CD8-positive, alpha-beta memory T cell (primary cell): ENCODE measurements at places on chromosomes 11 and 22.

DNA sequence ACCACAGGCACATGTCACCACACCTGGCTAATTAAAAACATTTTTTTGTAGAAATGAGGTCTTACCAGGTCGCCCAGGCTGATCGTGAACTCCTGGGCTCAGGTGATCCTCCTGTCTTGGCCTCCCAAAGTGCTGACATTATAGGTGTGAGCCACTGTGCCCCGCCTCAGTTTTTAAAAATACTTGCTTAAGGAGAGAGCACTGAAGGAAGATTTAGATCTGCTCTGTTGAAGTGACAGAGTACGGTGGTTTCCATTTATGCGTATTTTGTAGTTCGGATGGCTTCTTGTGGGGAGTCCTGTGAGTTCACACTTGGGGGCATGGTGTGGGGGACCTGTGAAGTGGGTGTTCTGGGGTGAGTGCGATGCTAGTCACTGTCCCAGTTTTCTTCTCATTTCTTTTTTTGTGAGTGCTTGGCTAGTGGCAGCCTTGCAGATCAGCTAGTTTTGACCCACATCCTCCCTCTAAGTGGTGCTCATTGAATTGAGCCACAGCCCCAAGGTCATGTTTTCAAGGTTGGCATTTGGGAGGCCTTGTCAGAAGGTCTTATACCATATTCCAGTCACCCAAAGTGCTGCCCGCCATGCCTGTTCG, 31.5 kb downstream of the PTPRJ start:
- DNase-seq: peak; percentile 69

DNA sequence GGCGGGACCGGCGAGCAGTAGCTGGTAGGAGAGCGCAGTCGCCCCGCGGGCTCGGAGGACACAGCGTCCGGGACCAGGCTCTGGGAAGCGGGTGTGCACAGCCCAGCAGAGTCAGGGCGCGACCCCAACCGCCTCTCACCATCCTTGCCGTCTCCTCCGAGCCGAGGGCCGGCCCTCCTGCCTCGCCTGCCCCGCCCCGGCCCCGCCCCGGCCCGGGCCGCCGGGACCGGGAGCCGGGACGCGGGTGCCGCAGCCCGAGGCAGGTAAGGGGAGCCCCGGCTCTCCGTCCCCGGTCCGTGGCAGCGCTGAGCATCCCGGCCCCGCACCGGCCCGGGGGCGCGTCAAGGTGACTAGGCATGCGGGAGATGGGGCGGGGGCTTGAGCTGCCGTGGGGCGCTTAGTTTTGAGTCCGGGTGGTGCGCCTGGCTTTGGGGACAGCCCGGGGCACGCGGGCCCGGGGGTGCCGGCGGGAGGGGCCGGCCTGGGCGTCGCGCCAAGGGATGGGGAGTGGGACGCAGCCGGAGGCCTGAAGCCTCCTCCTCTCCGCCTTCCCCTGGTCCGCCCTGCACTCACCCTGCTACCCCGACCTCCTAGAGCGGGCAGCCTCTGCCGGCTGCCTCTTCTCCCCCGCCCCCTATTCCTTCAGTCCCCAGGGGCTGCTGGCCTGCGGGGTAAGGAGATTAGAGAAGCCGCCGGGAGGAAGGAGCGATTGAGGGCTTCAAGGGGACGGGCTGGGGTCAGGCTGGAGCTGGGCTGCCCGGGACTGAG, at the start of gene ABCG4:
Gene ABCG4, plus strand, starts transcription at position 35 of the 768 bp plus-strand sequence. CDS start 914 bp downstream, outside the sequence.
- no peak for DNase-seq

DNA sequence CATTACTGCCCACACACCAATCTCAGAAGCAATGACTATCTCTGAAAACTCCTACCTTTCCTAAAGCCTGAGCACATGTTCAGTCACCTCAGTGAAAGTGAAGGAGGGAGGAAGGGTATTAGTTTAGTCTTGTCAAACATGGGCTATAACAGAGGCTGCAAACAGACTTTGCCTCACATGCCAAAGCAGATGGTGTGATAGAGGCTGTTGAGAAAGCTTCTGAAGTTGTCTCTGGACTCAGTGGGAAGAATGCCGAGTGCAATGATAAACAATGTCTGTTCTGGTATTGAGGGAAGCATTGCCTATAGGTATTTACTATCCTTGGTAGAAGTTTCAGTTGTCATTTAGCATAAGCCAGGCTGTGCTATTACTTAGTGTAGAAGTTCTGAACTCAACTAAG, 314.5 kb upstream of the CCDC90B start:
- DNase-seq: no peak

GRCh38 chr22:32076761-32077084, 33.7 kb downstream of the SLC5A1 start:
- DNase-seq: no peak

GRCh38 chr11:820655-821511, 2.2 kb downstream of the PNPLA2 start:
- DNase-seq: no peak

GRCh38 chr22:44594951-44595350, 96.9 kb upstream of the RTL6 start:
- DNase-seq: no peak

GRCh38 chr11:118263695-118264568, at the start of gene MPZL2:
Gene MPZL2, minus strand, starts transcription at chr11:118264297. Its CDS starts 144 bp downstream, at chr11:118264153.
- DNase-seq: peak; percentile 39

DNA sequence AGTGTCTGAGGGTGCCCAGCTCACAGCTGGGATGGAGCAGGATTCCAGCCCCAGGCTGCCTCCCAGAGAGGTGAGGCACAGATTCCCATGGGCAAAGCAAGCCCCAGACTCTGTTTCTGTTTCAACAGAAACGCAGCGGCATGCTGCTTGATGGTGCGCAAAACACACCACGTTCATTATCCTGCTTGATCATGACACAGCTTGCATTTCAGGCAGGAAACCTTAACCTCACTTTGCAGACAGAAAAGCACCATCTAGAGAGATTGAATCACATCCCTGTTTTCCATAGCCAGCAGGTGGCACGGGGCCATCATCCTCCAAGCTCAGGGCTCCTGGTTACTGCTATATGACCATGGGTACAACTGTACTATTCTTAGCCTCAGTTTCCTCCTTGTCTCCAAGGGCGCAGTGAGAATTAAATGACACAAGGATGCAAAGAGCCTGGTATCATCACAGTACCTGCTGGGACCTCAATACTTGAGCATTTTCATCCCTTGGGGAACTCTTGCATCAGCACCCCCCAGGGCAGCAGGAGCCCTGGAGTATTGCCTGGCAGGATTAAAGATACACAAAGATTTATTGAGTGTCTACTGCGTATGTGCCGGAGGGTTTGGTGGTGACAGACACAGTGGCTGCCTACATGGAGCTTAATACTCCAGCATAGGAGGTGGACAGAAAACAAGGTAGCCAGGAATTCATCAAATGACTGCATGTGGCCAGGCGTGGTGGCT, 110.0 kb downstream of the TP53I11 start:
- DNase-seq: no peak

- no peak for DNase-seq
These were observed 45.1 kb upstream of the PAX6 start for GRCh38 chr11:31856248-31856647.

DNA sequence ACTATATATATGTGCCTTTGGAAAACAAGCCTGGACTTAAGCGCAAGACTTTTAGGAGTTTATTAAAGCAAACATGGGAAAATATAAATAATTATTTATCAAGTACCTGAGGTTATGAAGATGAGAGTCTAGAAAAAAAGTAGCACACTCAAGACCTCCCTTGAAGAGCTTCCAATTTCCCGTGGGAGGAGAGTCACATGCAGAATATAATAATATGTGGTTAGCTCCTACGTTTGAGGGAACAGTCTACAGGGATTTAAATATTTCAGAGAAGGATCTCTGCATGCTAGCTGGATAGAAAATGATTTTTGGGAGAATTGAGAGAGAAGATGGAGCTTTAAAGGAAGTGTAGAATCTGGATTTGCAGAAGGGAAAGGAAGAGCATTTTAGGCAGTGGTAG, 183.8 kb downstream of the SWAP70 start:
- DNase-seq: no peak

DNA sequence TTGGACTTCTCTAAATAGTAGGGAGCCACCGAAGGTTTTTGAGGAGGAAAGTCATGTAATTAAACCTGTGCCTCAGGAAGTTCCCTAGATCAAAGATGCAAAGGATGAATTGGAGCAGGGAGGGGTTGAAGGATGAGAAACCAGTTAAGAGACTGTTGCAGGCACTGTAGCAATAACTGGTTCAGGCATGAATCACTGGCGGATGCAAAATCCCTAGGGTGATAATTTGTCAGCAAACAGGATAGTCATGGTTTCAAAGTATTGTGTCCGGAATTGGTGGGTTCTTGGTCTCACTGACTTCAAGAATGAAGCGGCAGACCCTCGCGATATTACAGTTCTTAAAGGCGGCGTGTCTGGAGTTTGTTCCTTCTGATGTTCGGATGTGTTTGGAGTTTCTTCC, 19.9 kb downstream of the TRIOBP start:
- no peak for DNase-seq

DNA sequence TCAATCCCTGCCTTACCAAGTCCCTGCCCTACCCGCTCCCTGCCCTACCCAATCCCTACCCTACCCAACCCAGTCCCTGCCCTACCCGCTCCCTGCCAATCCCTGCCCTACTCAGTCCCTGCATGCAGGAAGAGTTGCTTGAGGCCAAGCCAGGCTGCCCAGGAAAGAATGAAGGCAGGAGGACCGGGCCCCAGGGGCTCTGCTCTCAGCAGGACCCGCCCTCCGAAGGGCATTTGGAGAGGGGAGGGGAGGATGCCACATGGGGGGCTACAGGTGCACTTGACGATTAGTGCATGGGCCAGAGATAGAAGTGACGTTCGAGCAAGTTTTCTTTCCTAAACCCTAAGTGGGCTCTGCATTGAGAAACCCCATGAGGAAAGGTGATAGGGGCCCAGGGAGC, 581.2 kb downstream of the TBC1D22A start:
- no peak for DNase-seq

DNA sequence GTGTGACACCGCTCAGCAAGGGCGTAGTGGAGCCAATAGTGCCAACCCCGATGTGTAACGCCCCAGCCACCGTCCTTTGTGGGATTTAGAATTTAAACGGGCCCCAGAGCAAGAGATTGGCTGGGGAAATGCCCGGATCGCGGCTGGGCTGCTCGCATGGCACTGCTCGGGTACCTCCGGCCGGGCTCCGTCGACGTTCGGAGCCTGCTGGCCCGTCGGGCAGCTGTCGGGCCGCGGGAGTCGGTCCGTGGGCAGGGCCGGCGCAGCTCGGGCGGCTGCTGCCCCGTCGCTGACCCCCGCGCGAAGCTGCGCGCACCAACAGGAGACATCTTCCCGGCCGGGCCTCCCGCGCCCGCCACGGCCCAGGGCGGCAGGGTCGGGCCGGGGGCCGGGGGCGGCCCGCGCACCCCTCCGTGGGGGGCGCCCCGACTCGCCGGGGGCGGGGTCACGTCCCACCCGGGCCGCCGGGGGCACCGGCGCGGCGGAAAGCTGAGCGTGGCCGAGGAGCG, 1.3 kb upstream of the KDM2A start:
- DNase-seq: peak; percentile 46

- DNase-seq: no peak
These were observed 188.8 kb upstream of the CADM1 start for GRCh38 chr11:115693002-115693401.

GRCh38 chr11:8911029-8911823, at the start of gene AKIP1:
Gene AKIP1, plus strand, starts transcription at chr11:8911189. Its CDS starts 261 bp downstream, at chr11:8911450.
- DNase-seq: peak; percentile 80

- DNase-seq: no peak
These were observed 14.5 kb downstream of the ROBO3 start for GRCh38 chr11:124879493-124880289.

DNA sequence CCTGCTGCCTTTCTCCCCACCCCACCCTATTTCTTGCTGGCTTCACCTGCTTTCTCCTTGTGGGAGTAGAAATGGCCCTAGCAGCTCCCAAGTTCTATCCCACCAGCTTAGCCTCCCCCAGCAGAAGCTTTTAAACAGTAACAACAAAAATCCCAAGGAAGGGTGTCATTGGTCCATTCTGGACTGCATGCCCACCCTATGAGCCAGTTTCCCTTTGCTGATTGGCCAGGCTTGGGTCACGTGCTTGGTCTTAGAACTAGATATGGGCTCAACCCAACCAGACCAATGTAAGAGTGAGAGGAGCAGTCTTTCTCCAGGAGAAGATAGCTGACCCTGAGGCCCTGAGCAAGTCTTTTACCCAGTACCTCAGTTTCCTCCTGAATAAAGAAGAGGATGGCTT, 2.3 kb downstream of the MTFP1 start:
- no peak for DNase-seq

DNA sequence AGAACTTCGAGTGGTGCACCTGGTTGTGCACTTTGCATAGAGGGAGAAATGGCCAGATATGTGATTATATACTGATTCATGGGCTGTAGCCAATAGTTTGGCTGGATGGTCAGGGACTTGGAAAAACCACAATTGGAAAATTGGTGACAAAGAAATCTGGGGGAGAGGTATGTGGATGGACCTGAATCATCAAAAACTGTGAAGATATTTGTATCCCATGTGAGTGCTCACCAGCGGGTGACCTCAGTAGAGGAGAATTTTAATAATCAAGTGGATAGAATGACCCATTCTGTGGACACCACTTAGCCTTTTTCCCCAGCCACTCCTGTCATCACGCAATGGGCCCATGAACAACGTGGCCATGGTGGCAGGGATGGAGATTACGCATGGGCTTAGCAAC, 48.0 kb upstream of the NARS2 start:
- DNase-seq: no peak

DNA sequence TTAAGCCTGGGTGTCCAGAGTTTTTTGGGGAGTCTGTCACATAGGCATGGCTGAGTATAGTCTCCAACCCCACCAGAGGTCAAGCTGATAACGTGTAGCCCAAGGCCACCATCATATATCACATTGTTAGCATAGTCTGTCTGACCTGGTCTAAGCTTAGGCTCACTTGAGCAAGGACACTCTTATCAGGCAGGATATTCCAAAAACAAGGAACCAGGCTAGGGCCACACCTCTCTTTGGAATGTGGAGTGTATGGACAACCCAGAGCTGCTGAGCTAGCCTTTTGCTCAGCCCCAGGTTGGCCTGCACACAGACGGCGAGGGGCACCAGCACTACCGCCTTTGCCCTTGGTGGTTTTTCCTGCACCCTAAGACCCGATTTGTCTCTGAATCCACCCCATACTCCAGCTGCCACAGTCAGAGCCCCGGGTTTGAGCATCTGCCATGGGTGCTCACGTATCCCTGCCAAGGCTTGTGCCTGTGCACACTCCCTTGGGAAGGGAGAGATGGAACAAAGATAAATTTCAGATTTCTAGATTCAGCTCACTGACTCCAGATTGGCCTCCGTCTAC, 7.2 kb downstream of the SNAP29 start:
- DNase-seq: no peak

DNA sequence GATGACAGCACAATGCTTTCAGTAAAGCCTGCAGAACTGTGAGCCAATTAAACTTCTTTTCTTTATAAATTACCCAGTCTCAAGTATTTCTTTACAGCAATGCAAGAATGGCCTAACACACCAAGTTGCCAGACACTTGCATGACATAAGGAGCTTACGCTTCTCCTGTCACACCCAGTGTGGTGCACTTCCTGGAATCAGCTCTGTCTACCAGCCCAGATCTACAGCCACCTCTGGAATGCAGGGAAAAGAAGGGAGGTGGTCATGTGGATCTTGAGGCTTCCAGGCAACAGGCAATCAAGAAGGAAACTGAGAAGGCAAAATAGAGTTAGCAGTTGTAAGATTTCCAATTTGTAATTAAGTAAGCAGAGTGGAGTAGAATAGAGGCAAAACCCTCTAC, 37.4 kb upstream of the SESN3 start:
- no peak for DNase-seq

DNA sequence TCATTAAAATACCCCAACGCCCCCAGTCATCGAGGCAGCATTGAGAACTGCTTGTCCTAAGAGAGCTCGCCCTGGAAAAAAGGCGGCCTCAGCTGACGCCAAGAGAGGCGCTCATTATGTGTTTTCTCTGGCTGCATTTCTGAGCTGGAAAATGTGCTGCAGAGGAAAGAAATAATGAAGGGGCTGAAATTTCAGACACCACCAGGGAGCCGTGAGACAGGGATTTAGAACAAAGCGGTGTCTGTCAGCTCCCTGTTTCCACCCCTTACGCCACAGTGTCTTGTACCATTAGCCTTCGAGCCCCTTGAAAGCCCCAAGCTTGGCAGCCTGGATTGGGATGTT, 14.4 kb downstream of the USH1C start:
- no peak for DNase-seq
